ENCODE measurements at places on chromosomes 16 and 17.
A peak's percentile ranks its signal among the peaks of the same experiment; 100 is the strongest.

GRCh38 chr17:19676896-19677295 is 28.3 kb downstream of the ALDH3A2 start:
- no peak for DNase-seq

DNA sequence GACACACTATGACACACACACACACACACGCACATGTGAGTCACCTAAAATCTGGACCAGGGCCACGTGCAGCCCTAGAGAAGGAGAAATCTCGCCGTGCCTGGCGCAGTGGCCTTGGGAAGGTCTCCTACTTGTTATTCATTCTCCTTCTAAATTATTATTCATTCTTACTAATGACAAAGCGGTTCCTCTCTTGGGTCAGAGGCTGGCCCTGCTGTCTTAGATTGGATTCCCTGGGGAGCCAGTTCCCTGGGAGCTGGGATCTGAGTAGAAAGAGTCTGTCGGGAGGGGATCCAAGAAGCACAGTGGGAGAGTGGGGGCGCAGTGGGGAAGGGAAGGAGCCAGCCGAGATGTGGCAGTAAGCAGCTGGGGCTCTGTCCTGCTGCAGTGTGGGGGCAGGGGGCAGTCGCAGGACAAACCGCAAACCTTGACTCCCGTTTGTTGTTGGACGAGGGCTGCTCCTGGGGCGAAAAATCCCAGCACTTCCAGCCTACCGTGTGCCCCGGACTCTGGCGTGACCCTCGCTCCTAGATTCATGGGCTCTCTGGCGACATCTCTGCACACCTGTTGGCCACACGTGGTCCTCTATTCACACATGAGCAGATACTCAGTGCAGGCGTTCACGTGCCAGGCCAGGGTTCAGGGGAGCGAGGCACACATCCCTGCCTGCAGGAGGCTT is 18.7 kb upstream of the JPH3 start:
- DNase-seq = no peak

GRCh38 chr16:2326191-2326590 is 14.3 kb downstream of the ABCA3 start:
- no peak for DNase-seq

DNA sequence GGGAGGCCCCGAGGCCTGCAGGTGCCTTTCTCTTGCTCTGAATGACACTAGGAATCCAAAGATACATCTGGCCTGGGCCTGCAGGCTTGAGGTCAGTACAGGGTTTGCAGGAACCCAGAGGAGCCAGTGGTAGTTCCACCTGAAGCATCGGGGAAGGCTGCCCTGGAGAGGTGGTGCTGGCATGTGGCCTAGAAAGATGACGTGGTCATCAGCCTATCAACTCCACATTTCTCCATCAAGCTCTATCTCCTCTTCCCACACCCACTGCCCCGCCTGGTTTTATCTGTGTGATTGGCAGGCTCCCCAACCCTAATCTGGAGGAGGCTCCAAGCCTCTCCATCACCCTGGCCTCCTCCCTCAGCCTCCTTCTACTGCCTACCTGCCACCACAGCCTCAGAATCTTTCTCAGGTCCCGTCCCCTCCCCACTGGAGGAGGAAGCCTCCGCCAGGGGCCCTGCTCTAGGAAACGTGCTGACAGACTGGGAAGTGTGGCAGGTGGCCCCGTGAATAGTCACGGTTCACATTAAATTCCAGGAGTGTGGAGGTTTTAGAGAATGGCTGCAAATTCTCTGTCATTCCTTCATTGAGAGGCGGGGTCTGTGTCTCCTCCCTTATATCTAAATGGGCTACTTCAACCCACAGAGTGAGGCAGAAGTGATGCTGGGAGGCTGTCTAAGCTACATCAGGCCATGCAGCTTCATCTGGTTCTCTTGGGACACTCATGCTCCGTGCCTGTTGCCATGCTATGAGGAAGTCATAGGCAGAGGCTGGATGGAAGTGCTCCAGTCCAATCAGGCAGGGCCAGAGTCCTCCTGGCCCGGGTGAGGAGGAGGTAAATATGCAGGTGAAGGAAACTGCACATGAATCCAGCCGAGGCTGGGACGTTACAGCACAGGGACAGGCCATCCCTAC is 11.4 kb upstream of the MAP2K3 start:
- DNase-seq = no peak

- no peak for DNase-seq
Measured at GRCh38 chr17:46770818-46771560, 47.5 kb downstream of the WNT3 start.

DNA sequence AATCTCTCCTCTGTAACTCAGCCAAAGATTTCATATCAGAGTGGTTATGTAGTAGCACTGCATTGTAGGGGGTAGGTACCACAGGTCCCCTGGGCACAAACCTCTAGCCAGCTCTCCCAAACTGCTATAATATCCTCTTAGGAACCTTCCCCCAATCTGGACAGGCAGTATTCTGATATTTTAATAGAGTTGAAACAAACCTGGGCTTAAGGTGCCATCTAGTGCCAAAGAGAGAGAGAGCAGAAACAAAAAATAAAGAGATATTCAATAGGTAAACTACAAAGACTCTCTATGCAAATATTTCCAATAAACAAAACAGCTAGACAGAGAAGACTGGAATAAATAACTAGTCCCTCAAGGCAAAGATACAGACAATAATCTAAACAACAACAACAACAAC is 1070.0 kb downstream of the CDH11 start:
- DNase-seq = no peak

GRCh38 chr17:39812466-39812865 is 51.6 kb downstream of the IKZF3 start:
- no peak for DNase-seq

DNA sequence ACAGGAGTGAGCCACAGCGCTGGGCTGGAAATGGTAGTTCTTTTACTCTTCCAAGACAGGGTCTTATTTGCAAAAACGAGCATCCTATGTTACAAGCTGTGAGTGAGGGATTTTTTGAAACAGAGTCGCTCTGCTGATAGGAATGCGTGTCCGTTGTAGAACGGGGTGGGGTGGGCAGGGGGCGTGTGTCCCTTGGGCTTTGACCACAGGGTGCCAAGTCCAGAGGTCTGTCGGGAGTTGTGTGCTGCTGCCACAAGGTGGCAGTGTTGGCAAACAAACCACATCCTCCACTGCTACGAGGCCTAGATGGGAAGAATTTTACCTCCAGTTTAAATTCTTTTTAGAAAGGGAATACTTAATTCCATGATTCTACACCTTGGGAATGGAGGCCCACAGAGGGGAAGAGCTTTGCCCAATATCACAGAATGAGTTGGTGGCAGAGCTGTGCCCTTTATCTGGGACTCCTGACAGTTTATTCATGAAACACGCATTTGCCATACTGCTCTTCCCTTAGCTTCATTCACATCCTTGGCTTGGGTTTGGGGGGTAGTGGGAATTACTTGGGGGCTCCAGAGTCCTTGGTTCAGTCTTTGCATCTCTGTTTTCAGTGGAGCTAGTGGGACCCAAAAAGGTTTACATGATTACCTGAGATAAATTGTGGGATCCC is 30.6 kb upstream of the ETV4 start:
- peak; percentile 34 for DNase-seq

- no peak for DNase-seq
Measured at GRCh38 chr16:30609002-30609925, 925 bp downstream of the ZNF689 start.

DNA sequence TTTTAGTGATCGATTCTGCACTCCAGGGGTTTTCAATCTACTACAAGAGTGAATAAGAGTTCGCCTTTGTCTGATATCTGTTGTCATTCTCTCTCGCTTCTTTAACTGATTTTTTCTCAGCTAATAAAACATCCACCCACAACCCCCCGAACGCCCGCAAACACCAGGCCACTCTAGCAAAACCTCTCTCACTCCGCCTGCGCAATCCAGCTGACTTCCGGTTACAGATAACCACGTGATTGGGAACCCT is 338 bp upstream of the RPL19 start:
- peak; percentile 79 for DNase-seq

GRCh38 chr17:19978209-19978802 is 678 bp upstream of the AKAP10 start:
- no peak for DNase-seq

DNA sequence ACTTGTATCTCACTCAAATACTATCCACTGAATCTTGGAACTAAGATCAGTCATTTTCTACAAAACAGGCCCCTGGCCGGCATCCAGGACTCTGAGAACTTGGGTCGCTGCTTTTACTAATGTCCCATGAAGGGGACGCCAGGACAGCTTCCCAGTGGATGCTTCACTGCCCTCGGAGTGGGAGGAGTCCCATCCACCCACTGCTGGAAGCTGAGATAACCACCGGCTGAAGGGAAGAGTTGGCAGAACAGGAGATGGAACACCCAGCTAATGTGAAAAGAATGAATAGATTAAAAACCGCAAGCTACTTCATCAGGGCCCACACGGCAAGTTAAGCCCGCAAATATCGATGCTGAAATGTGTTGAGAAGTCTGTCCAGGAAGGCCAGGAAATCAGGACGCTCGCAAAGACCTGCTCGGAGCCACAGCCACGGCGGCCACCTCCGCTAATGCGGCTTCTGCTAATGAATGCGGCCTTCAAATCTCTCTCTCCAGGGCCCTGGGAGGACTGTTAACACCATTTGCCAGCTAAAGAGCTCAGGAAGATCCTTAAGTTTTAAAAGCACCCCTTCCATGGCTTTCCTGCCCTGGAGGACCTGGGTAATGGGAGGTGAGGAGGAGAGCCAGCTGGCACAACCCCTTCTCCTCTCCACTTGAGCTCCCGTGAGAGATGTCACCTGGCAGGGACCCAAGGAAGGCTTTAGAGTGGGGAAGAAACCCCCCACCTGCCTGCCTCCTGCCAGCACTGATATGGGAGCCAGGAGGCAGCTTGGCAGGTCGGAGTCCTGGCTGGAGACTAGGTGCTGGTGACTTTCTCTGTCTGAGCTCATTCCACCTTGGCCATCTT is 226.6 kb upstream of the RPL38 start:
- no peak for DNase-seq

GRCh38 chr17:64320613-64321553 is 57.8 kb upstream of the TEX2 start:
- peak; percentile 13 for DNase-seq

DNA sequence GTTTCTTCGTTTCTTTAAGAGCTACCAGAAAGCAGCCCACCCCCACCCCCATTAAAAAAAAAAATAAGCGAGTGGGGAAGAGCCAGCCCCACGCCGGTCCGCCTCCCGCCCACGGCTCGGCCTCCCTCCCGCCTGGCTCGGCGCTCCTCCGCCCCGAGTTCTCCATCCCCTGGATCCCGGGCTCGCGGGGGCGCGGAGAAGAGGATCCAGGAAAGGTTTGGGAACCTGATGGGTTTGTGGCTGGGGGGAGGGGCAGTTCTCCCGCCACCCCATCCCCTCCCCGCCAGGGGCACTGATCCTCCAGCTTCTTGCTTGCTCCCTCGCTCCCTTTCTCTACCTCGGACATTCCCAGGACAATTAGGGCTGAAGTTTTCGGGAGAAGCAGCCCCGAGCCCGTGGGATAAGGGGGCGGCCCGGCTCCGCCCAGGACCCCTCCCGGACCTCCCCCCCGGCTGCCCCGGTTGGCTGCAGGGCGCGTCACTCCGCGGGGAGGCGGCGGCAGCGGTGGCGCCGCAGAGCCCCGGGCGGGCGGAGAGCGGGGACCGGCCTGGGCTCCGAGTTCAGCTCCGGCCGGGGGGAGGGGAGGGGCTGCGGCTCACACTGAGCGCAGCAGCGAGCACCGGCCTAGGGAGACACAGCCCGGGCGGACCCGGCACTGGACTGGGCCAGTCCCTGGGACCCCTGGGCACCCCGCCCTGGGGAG is 1.0 kb upstream of the SALL1 start:
- DNase-seq = no peak

DNA sequence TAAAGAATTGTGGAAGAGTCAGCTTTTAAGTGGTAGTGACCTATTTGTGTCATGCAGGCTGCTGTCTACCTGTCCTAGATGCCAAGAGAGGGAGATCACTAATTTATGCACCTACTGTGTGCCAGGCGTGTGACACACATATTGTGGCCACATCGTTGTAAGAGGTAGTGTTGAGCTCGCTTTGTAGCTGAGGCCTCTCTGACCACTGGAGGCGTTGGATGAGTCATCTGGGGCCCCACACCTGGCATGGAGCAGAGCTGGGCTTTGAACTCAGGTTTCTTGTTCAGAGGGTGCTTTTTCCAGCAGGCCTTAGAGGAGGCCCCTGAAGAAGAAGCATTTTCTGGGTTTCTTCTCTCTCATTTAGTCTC is 52.3 kb upstream of the LGALS9 start:
- peak; percentile 26 for DNase-seq

DNA sequence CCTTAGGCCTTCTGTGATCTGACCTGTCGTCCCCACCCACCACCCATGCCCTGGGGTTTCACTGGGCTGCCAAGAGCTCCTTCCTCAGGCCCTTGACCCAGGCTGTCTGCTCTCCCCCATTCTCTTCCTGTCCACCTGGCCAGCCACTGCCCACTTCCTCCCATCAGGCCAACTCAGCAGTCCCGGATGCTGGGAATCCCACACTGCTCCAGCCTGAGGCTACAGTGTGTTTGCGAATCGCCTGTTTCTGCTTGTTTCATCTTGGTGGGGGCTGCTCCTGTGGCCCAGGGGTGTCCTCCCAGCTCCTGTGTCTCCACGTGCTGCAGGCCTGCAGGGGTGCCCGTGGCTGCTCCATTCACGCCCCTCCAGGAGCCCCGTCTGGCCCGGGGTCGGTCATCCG is 839 bp upstream of the METRN start:
- no peak for DNase-seq

DNA sequence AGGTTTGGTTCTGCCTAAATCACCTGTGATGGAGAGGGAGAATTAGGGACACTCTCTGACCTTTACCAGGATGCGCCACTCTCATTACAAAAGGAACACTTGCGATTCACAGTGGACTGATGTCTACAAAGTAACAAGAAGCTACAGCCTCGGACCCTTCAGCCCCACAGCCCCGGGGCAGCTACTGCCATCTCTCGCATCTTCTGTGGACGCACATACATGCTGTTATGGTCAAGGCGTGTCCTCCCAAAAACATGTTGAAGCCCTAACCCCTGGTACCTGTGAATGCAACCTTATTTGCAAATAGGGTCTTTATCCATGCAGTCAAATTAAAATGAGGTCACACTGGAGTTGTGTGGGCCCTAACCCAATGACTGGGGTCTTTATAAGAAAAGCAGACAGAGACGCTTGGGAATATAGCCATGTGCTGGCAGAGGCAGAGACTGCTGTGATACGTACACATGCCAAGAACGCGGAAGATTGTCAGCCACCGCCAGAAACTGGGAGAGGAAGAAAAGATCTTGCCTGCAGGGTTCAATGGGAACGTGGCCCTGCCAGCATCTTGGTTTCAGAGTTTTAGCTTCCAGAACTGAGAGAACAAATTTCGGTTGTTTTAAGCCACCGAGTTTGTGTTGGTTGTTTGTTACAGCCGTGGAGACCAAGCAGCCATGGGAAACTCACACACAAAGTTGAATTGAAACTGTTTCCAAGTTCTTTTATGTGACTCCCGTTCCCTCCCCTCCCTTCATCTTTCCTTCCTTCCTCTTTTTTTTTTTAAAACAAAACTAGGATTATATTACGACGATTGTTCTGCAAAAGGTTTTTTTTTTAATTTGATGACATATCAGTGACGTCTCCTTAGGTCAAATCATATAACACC is 23.1 kb downstream of the ATP2C2 start:
- no peak for DNase-seq

- no peak for DNase-seq
Measured at GRCh38 chr16:82630219-82630618, 3.5 kb downstream of the CDH13 start.

Measured in stimulated activated CD8-positive, alpha-beta memory T cell treated with anti-CD3 and anti-CD28 coated beads, Interleukin-7, amount 100 ng/mL, for 24 hours (primary cell).